Activated naive CD4-positive, alpha-beta T cell (primary cell): ENCODE measurements at places on chromosomes 2 and 18.

DNA sequence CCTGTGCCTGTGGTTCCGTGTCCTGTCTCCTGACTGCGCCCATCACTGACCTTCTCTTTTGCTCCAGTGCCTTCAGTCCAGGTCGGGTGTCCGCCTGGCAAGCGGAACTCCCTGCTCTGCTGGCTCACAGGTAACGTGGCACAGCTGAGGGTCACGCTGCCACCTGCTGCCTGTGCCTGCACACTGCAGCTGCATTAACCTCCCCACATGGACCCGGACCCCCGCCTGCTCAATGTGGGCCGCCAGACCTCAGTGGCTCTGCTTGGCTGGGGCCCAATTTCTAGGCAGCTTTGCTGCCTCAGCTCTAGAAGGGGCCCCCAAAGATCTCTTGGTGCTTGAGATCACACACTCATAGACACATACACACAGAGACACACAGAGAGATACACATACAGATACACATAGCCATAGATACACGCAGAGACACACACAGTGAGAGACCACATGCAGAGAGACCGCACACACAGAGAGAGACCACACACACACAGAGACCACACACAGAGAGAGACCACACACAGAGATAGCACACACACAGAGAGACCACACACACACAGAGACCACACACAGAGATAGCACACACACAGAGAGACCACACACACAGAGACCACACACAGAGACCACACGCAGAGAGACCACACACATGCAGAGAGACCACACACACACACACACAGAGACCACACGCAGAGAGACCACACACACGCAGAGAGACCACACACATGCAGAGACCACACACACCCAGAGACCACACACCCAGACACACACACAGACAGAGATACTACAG is 14.9 kb upstream of the CNNM3 start:
- DNase-seq = peak; percentile 41

DNA sequence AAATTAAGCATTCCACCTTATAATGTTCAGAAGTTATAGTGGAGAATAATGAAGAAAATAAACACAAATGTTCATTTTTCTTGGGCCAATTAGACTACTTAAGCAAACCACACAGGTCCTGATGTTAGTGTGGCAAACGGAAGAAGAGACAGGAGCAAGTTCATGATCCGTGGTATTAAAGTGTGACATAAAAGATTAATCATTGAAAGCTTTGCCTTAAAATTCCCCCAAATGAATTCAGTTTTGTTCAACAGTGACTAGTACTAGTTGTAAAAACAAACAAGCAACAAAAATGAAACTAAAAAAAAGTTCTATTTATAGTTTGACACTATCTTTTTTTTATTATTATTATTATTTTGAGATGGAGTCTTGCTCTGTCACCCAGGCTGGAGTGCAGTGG is 73.7 kb downstream of the RFTN2 start:
- DNase-seq = no peak

DNA sequence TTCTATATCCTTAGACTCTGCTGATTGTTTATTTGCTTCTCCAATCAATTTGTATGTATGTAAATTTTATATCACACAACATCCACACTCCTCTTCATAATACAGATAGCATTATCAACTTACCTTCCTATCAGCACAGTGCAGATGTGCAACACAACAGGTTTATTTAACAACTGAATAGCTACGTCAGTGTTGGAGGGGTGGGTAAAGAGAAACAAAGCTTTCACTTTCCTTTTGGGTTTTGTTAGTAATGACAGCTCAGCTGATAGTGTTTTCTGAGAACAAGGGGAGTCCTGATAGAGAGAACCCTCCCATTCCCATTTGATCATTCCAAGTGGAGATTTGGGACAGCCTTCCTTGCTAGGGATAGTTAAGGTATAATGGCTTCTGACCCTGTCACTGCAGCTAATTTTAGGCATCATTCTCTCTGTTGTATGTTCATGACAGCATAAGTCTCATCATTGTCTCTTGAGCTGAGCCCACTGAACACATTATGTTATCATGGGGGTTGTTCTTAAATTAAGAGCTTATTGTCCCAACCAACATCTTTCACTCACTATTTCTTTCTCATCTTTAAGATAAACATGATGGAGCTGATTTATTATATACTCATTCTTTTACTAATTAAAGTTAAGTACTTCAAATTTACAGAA is 227.7 kb downstream of the GPD2 start:
- DNase-seq = no peak

DNA sequence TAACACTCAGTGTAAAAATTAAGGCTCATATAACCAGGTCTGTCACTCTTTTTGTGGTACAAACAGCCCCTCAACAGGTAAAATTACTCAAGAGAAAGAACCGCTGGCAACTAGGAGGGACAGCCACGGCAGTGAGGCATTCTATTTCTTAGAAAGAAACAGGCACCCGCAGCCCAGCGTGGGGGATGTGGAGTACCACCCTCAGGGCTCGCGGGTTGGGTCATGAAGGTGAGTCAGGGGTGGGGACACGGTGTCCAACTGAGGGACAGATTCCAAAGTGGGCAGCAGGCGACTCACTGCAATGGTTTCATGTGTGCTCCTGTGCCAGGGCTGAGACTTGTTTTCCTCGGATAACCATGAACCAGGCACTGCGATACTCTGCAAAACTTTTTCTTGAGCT is 129.4 kb downstream of the DTNB start:
- no peak for DNase-seq

DNA sequence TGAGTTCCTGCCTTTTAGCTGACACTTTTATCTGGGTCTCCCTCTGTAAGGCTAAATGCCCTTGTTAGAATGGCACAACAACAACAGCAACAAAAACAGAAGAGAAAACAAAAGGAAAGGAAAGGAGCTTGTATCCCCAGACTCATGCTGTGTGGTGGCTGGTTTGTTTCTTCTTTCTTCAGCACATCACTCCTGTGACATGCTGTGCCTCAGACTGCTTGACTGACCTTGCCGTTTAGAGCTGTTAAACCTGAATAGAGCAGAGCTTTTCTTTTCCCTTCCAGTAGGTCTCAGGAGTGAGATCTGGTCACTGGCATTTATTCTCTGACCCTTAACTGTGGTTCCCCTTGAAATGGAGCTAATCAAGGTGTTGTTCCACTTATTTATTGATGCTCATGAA is 18.9 kb downstream of the GALNT13 start:
- DNase-seq = no peak

DNA sequence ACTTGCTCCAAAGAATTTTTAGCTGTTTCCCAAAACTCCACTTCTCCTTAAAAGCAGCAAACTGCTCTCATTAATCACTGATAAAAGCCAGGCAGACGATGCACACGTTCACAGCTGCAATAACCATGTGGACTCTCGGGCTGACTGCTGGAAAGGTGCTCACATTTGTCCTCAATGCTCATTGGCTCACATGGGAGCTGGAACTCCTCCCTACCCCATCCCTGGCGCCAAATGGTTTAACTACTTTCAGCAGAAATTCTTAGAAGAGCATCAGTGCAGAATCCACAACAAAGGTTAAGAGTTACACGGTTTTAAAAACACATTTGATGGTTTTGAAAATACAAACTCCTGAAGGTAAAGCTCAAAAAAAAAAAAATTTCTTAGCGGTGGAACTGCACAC is 117.1 kb downstream of the NOL10 start:
- DNase-seq = no peak

GRCh38 chr2:174484573-174484972 is 2.3 kb downstream of the GPR155 start:
- no peak for DNase-seq

DNA sequence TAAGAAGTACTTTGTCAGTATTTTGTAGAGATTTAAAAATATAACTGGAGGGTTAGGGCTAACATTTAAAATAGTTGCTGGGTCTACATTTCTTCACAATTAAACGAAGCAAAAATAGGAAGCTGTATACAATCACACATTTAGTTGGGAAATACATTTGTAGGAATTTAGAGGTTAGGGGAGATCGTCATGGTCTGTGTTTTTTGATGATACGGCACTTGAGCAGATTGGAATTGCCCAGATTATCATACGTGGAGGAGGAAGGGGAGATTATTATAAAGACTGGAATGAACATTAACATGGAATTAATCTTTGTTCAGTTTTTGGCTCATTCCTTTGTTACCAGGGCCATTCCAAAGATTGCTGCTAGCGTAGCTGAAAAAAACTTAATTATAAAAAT is 84.6 kb downstream of the MTA3 start:
- DNase-seq = no peak

DNA sequence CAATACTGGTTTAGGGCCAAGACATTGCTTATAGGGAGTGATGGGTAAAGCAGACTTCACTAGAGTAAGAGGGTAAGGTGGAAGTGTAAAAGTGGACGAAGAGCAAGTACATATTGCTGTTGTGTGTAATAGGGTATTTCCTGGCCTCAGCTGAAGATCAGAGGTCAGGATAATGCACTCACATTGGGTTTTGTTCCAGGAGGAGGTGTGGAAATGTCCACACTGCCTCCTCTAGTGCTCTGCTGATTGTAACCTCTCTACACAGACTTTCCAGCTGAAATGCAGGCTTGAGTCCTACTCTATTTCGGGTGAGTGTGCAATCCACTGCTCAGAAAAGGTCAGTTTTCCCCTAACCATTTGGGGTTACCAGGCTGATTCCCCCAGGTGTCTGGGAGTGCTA is 41.7 kb upstream of the PLA2R1 start:
- DNase-seq = no peak

- DNase-seq = no peak
Observed at GRCh38 chr2:198308368-198308767, 504.0 kb downstream of the PLCL1 start.
